Activated CD4-positive, alpha-beta T cell treated with anti-CD3 and anti-CD28 coated beads, Interleukin-2, amount 10 ng/mL, durations not matched to agents 24 days and 14 days (primary cell): ENCODE measurements at places on chromosomes 3 and 15. TPM values are rescaled to one million over a fixed set of nuclear protein-coding genes. Genes with fewer than 3 reads are reported as not detected.

AGTR1 gene
- total RNA-seq: not detected in 2 replicates

DNAH12 gene
- total RNA-seq: not detected in 2 replicates

SLC12A8 gene
- total RNA-seq: 1.1 and 1.2 TPM in 2 replicates

HCN4 gene
- not detected in 2 replicates for total RNA-seq

C3orf49 gene
- total RNA-seq: not detected in 2 replicates

TRAT1 gene
- total RNA-seq: 61.0 and 66.6 TPM in 2 replicates

DNA sequence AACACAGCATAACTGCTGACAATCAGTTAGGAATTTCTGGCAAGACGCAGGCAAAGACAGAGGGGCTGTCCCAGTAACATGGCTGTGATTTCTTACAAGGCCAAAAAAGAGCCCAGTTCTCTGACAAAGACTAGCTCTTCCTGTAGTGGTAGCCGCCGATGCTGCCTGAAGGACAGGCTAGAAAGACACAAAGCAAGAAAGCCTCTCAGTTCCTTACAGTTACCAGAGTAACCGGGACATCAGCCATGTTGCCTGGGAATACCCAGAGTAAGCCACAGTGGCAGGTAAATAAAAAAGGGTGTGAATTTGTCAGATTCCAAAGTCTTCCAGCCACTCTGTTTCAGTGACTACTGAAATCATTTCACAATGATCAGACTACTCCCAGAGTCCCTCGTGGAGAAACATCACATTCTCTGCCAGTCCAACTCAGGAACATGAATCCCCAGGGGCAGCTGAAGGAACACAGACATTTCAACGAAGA, 493.6 kb upstream of the ADAMTS9 start:
- DNase-seq: no peak

DNA sequence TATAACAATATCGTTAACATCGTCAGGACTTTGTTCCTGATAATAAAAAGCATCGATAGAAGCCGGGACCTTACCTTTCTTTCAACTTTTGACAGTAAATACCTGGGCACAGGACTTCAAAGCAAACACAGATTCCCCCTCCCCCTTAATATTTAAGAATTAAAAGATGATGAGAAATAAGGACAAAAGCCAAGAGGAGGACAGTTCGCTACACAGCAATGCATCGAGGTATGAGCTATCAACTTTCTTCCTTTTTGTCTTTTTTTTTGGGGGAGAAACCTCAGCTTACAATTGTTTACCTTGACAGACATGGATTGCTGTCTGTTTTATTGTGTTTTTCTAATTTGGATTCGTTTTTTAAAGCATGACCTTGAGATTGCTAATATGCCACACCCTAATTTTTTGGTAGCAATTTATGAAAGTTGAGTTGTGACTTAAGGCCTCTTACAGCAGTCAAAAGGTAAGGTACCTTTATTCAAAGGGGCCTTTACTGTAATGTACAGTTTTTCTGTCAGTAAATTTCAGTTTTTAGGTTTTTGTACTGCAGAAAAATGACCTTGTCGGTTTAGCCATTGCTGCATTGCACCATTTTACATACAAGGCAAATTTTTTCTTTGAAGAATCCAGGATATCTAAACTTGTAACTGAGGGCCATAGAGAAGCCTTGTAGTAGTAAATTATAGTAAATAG, 1.1 kb downstream of the CHD2 start:
- DNase-seq: peak; percentile 58

- DNase-seq: no peak
Observed at GRCh38 chr15:74226761-74227540, 9.2 kb upstream of the CCDC33 start.

DNA sequence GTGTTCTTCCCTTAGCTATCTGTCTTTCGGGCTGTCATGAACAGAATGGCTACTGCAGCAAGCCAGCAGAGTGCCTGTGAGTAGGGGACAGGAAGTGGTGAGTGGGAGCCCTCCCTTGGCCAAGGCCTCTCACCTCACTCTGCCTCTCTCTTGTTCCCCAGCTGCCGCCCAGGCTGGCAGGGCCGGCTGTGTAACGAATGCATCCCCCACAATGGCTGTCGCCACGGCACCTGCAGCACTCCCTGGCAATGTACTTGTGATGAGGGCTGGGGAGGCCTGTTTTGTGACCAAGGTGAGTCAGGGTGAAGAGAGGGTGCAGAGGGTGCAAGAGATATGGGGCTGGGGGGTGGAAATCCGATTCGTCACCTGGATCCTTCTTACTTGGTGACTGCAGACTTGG, 3.0 kb downstream of the DLL4 start:
- DNase-seq: no peak

GRCh38 chr3:81643721-81644120, 117.7 kb downstream of the GBE1 start:
- DNase-seq: peak; percentile 37

DNA sequence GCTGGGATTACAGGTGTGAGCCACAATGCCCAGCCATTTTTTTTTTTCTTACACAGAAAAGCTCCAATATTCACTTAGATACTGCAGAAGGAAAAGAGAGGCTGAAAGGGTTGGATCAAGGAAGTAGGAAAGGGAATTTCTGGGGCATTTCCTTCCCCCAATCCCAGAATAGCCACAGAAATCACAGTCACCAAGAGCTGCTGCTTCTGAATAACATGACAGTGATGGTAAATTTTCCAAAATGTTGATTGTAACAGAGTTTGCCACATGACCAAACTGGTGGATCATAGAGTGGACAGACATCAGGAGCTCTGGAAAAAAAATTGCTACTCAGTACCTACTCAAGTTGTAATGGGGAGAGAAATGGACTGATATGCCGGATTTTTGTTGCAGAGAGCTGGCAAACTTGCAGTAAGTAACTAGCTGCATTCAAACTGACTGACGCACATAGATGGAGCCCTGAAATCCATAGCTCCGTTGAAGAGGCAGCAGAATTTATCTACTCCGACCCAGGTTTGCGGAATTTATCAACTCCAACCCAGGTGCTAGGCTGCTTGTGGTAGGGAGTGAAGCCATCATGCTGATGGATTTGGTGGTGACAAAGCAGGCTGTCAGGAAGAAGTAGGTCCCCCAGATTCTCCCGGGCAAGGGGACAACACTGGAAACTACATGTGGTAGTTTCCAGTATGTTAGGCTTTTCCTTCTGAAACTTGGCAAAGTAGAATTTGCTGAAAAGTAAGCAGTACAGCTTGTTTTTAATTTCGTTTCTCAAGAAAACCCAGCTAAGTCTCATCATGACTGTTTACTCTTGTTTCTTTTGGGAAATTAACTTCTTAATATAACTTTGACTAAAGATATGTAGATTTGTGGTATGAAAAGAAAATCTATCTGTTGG, 10.5 kb upstream of the ADPGK start:
- DNase-seq: no peak

GRCh38 chr15:100332231-100332630, 9.5 kb downstream of the ADAMTS17 start:
- no peak for DNase-seq

DNA sequence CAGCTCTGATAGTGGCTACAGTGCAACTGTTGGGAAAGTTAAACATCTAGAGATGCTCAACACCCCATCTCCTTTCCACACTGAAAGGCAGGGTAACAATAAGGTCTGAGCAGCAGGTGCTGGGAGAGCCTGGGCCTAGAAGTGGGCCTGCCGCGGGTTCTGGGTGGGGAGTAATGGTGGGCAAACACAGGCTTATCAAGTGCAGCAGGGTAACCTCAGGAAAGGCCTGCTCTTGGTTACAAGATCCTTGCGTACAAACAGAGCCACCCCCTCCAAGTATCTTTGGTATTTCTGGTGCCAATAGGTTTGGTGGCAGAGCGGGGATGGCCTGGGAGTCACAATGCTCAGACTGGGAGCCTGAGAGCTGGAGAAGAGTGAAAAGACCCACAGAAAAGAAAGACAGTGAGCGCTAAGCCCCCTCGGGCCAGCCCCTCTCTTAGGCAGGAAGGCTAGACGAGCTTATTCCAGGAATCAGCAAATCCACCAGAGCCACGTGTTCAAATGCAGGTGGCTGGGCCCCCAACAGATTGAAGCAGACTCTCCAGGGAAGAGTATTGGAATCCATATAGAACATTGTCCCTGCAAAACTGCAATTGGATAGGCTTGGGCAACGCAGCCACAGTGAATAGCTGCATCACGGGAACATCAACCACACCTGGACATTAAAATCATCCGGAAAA, 2.7 kb downstream of the IQSEC1 start:
- DNase-seq: no peak

GRCh38 chr3:155368786-155369185, 75.3 kb upstream of the STRIT1 start:
- peak; percentile 8 for DNase-seq

- DNase-seq: no peak
Observed at GRCh38 chr3:122331886-122332285, 6.8 kb downstream of the CSTA start.

- DNase-seq: no peak
Observed at GRCh38 chr15:84819291-84819768, 2.2 kb downstream of the ALPK3 start.
